ENCODE measurements at places on chromosomes 5 and 9. TPM values are rescaled to one million over a fixed set of nuclear protein-coding genes. Genes with fewer than 3 reads are reported as not detected.

- DNase-seq, result no peak
Observed at GRCh38 chr5:179261301-179262125, 83.7 kb downstream of the ADAMTS2 start.

- no peak for DNase-seq
Observed at GRCh38 chr5:111746791-111747190, 10.2 kb downstream of the NREP start.

PPP3R2 gene
- total RNA-seq, result not detected

DNA sequence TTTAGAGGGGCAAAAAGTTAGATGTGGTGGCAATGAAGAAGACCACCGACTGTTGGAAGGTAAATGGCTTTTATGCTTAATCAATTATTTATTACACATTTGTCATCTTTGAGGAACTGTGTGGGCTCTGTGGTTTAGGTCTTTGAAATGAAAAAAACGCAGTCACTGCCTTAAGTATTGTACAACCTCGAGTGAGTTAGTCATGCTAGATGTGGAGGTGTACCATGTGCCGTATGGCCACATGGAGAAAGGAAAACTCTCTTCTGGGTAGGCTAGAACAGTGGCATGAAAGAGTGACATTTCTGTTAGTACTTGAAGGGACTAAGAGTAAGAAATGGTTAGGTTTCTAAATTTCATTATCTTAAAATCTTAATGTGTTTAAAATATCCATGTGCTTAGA lies 166.1 kb downstream of the HACD4 start:
- DNase-seq, result no peak

MZB1 gene
- not detected for total RNA-seq

GRCh38 chr5:43204958-43205357 lies 12.9 kb downstream of the NIM1K start:
- no peak for DNase-seq

WDR38 gene
- not detected for total RNA-seq

GRCh38 chr9:74958587-74958986 lies 5.9 kb upstream of the C9orf40 start:
- no peak for DNase-seq

ZNF658 gene
- 5.3 TPM for total RNA-seq

Data from MCF 10A (cell line).